ENCODE measurements at places on chromosomes 6 and 20. TPM values are rescaled to one million over a fixed set of nuclear protein-coding genes. Genes with fewer than 3 reads are reported as not detected.

DNA sequence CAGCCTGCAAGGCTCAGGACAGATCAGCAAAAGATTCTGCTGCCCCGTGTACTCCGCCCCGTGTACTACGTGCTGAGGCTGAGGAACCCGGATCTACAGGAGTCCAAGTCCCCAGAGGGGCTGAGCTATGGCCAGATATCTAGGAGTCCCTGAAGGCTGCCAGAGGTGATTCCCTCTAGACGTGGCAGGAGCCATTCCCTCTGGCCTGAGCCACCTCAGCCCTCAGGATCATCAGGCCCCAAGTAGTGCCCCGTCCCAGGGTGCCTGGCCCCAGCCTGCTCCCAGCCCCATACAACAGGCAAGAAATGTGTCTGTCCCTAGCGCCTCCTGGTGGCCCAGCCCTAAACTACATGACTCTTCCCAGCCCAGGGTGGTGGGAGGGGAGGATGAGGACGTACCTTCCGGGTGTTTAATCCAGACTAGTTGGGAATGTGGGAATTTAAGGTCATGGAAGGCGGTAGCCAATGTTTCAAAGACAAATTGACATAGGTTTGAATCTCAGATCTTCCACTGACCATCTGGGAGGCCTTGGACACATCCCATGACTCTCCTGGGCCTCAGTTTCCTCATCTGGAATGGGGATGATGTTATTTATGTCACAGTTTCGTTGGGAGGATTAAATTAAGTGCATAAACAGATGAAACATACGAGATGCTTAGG is 49.4 kb upstream of the PTPN1 start:
- DNase-seq = peak; percentile 89

GRCh38 chr6:44630125-44631028 is 242.9 kb downstream of the CDC5L start:
- no peak for DNase-seq

DNA sequence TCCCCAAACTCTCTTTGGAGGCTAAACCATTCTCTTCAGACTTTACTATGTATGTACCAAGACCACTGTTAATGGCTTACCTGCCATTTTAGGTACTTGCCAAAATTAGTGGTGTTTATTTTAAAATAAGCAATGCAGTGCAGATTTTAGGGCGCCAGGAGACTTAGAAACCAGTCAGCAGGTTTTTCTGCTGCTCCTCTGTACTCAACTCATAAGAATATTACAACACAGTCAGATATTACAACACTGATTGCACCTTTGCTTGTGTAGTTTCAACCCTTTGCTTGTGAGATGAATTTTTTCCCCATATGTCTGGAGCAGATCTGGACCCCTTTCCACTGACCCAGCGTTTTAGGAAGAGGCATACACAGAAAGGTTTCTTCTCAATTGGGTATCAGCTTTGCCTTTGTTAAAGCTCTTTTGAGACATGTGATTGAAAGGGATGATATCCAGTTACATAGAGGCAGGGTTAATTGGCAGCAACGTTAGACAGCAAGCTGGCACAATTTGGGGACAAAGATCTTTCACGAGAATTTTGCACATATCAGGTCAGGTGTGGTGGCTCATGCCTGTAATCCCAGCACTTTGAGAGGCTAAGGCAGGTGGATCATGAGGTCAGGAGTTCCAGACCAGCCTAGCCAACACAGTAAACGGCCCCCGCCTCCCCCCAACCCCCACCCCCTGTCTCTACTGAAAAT is 6.2 kb downstream of the TTPAL start:
- no peak for DNase-seq

GRCh38 chr6:123062670-123063069 is 66.6 kb downstream of the CLVS2 start:
- no peak for DNase-seq

BMP2 gene
- total RNA-seq = 3.9 TPM

FOXS1 gene
- total RNA-seq = 0.98 TPM

GRCh38 chr6:44561060-44561623 is 173.6 kb downstream of the CDC5L start:
- DNase-seq = no peak

DNA sequence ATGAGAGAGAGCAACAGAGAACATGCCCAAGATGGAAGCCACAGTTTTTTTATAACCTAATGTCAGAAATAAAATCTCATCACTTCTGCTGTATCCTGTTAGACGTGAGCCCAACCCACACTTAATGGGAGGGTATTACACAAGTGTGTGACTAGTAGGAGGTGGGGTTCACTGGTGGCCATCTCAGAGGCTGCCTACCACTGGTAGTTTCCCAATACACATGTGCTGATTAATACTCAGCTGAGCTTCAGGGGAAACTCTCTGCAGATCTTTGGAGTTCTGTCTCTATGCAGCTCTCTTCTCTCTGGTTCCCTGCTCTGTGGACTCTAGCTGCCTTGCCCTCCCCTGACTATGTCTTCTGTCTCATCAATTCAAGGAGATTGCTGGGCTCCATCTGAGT is 35.7 kb downstream of the CNBD2 start:
- no peak for DNase-seq

TMC2 gene
- total RNA-seq = 0.15 TPM

DNA sequence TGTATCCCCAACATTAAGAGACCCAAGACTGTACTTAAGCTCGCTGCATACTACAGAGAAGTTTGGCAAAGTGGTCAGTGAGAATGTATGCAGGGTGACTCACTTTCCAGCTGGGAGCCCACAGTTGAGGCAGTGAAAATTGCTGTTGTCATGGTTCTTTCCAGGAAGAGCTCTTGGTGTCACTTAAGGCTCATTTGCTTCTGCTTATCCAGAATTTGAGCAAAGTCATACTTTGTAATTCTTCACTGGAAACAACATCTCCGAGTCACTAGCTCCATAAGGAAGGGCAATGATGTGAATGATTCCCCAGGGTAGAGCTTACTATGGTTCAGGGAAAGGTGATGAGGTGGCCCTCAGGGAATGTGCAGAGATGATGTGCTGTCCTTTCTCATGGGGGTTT is 65.4 kb upstream of the FBXL4 start:
- DNase-seq = no peak

DNA sequence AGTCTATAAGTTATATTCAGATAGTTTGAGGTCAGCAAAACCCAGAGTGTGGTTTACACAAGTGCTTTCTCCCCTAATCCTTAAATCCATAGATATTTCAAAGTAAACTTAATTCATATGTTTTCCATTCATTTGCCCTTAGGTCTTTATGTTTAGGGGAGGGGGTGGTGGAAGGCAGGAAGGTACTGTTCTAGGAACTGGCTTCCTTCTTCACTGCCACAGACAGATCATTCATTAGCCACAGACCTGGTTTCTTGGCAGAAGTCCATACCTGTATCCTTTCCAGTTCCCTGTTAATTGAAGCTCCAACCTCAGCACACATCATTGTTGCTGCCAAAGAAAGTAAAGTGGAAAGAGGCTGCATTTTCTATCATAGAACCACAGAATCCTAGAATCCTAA is 123.0 kb downstream of the AIG1 start:
- DNase-seq = no peak

C20orf141 gene
- not detected for total RNA-seq

ZNF165 gene
- total RNA-seq = 2.0 TPM

PLCB4 gene
- 13.0 TPM for total RNA-seq

- DNase-seq = no peak
These were observed 81.7 kb upstream of the TENT5A start for GRCh38 chr6:81834141-81834681.

GRCh38 chr6:35055891-35056290 is 85.2 kb downstream of the TCP11 start:
- no peak for DNase-seq

FGD2 gene
- total RNA-seq = 18.6 TPM

- no peak for DNase-seq
These were observed 1.5 kb downstream of the CD2AP start for GRCh38 chr6:47479140-47479508.

DNA sequence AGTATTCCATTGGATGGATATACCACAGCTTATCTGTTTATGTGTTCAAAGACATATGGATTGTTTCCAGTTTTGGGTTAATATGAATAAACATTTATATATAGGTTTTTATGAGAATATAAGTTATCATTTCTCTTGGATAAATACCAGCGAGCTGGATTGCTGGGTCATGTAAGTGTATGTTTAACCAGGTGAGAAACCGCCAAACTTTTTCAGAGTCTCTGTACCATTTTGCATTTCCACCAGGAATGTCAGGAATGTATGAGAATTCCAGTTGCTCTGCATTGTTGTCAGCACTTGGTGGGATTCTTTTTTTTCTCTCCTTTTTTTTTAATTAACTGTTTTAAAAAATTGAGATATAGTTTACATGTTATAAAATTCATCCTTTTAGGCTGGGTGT is 52.1 kb downstream of the PHF20 start:
- DNase-seq = no peak

PTPRT gene
- 4.9 TPM for total RNA-seq

DNA sequence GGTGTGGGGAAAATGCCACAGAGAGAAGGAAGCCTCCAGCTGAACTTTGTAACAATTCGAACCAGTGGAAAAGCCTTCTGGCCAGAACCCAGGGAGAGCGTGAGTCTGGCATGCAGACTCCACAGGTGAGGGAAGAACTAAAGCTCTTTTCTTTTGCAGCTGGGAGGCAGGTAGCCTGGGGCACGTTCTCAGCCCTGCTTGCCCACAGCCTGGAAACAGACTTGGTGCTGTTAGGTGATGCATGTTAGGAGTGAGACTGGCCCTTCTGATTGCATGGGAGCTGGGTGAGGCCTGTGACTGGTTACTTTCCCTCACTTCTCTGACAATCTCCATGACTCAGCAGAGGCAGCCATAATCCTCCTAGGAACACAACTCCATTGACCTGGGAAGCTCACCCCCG is 34.2 kb downstream of the PROKR2 start:
- no peak for DNase-seq

DNA sequence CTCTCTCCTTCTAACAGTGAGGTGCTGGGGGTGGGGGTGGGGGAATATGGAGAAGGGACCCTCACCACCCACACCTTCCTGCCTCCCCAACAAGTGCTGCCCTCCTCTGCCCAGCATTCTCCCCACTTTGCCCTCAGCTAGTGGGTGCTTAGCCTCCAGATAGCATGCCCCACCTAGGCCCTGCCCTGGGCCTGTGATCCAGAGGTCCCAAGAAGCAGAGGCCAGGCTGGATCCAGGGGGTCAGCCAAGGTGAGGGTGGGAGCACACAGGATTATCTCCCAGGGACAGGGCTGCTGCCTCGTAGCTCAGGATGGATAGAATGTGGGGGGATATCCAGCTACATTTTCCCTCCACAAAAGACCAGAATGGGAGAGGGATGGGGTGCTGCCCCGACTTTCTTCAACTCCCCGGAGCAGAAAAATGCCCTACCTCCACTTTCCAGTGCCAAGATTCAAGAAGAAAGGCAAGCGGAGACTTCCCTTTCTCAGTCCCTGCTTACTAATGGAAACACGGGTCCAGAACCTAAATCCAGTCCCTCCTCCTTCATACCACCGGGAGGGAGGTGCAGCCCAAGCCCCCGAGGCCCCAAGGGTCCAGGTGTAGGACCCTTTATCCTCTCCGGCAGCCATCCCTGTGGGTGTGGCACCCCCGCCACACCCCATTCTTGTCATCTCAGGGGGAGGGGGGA is 987 bp downstream of the ADISSP start:
- DNase-seq = no peak

DNA sequence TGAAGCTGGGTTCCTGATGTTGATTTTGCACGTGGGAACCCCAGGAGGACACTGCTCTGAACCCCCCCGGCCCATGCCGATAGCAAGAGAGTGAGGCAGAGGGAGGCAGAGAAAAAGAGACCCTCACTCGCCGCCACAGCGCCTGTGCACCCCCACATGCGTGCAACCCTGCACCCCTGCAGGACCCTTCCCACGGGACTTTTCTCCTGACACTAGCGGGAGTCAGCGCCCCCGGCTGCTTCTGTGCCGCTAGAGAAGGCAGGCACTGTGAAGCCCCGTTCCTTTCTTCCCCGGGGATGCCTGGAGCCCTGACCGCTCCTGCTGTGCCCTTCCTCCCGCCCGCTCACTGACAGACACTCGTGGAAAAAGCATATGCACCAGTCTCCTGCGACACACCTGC is 67.4 kb downstream of the GMPR start:
- no peak for DNase-seq

TCF21 gene
- not detected for total RNA-seq

DNA sequence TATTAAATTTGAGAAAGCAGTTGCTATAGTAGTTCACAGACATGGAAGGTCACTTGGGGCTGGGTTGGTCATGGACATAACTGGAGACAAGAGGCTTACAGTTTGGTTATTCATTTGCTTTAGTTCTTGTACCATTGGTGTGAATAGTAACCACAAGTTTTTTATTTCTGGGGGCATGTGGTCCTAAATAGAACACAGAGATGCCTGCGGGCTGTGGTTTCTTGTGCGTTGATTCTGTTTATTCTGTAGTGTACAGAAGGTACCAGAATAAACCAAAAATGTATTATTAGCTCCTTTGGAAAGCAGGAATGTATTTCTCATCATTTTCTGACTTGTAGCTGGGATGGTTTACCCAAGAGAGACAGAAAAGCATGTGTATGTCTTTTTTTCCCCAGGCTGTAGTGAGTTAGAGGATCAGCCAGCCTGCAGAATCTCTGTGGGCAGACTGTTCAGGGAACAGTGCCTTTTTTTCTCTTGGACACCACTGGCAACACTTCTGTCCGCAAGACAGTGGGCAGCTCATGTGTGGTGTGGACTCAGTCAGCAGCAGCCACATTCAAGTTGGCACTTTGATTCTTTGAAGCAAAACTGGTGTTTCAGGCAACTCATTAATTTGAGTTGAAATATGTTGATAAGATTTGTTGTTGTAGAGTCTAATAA is 122.1 kb downstream of the LRRC1 start:
- DNase-seq = no peak

- DNase-seq = no peak
These were observed 301.1 kb downstream of the TBC1D7 start for GRCh38 chr6:13027207-13027606.

- DNase-seq = no peak
These were observed 74.0 kb downstream of the AGPAT4 start for GRCh38 chr6:161199850-161200249.

DNA sequence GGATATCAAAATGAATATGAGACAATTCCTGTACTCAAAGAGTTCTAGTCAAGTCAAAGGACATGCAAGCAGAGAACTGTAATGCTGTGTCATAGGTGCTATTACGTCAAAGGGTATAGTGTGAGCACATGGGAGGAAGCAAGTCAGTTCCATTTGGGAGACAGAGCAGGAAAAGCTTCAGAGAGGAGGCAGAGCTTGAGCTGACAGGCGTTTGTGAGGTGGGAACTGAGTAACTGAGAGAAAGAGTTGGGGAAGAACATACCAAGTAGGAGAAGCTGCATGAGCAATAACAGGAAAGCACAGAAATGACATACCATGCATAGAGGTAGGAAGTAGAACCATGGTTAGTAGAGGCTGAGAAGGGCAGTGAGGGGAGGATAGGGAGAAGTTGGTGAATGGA is 15.2 kb upstream of the SSR1 start:
- DNase-seq = no peak

RAET1G gene
- total RNA-seq = not detected

- no peak for DNase-seq
These were observed 138.0 kb upstream of the TBX18 start for GRCh38 chr6:84902354-84902928.

GRCh38 chr20:1330075-1330830 is 1.3 kb upstream of the SDCBP2 start:
- DNase-seq = no peak
